ENCODE measurements at places on chromosomes 2 and 18. TPM values are rescaled to one million over a fixed set of nuclear protein-coding genes. Genes with fewer than 3 reads are reported as not detected.

The EIPR1 gene
- 41.5 TPM for polyA plus RNA-seq

The KIAA1328 gene
- polyA plus RNA-seq, result 12.6 TPM

The RSAD2 gene
- polyA plus RNA-seq, result 3.3 TPM

The MALL gene
- not detected for polyA plus RNA-seq

The TMX3 gene
- polyA plus RNA-seq, result 13.5 TPM

The CNGA3 gene
- not detected for polyA plus RNA-seq

The ST8SIA5 gene
- polyA plus RNA-seq, result not detected

The SLC40A1 gene
- 2.3 TPM for polyA plus RNA-seq

Measured in IgD-negative memory B cell (primary cell).